ENCODE measurements at places on chromosomes 16 and 17.
A peak's percentile ranks its signal among the peaks of the same experiment; 100 is the strongest.

GRCh38 chr17:43832976-43833829, at the start of gene MPP3:
MPP3 (minus strand) TSS chr17:43833146; CDS start chr17:43831906, 1,240 bp downstream.
- peak; percentile 48 for DNase-seq

DNA sequence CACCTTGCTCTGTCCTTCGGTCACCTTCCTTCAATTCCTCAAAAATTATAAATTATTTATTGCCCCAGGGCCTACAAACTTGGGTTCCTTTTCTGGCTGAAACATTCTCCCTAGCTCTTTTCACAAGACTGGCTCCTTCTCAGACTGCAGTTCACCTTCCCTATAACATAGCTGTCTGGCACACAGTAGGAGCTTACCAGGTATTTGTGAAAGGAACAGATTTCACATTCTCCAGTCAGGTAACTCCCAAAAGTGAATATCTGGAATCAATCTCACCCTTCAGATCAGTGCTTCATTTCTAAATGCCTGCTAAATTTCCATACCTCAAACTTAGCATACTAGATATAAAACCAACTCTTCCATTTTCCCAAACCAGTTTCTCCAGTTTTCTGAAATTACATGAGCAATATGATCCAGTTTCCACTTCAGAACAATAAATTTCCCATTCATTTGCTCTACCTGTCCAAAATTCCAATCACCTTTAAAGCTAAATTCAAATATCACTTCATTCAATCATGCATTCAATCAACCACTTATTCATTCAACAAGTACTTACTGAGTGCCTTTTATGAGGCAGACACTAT, 6.1 kb downstream of the RFFL start:
- no peak for DNase-seq

- peak; percentile 64 for DNase-seq
Measured at GRCh38 chr16:80948886-80949493, 57.7 kb downstream of the CMC2 start.

GRCh38 chr16:75138636-75139035, 9.7 kb upstream of the ZFP1 start:
- DNase-seq, result peak; percentile 16

DNA sequence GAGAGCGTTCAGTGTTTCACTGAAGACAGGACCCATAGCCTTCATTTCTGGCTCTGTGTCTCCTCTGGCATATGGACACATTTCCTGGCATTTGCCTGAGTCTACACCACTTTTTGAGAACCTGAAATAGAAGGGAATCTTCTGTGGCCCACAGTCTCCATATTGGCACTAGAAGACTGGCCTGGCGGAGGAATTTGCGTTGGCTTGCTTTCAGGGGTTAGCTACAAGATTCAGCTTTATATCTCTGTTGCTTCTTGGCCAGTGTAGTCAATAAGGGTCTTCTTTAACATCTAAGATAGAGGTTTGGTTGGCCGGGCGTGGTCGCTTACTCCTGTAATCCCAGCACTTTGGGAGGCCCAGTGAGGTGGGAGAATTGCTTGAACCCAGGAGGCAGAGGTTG, 12.8 kb upstream of the CLEC18C start:
- no peak for DNase-seq

DNA sequence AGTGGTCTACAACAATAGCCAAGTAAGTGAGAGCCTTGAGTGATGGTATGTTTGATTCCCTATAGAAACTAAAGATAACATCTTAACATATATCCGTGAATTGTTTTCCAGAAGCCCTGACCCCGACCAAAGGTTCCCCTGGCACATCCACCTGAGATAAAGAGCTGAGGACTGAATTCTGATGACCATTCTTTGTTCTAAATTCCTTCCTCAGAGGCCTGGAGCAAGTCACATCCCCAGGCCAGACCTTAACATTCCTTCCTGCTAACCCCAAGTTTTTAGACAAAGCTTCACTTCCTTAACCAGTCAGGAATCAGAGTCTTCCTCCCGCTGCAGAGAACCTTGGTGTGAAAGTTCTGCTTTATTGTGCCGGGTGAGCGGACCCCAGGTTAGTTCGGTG, 83.3 kb downstream of the PMP22 start:
- no peak for DNase-seq

- no peak for DNase-seq
Measured at GRCh38 chr17:3888343-3889171, 4.3 kb downstream of the CAMKK1 start.

GRCh38 chr17:64240261-64240740, 22.8 kb downstream of the TEX2 start:
- no peak for DNase-seq

DNA sequence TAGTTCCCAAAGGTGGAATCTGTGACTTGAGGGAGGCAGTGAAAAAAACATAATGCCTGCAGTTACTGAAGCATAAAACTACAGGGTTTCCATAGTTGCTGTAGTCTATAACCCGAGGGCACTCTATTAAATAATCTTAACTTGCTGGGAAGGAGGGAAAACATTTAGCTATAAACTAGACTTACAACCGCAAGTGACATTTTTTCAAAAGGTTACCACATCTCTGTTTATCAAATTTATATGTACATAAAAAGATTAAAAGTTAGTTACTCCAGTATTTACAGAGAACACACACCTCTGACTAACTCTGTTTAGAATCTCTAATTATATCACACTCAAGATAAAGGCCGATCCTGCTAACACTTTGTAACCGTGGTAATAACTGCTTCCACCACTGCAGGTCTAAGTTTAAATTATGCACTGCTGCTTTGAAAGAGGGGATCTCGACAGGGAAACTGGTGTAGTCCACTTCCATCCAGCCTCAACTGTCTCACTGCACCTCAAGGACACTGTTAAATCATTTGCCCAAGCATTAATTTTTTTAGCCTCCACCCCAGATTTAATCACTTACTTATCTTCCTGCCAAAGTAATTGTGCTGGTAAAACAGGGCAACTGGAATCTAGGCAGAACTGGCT, 14.6 kb downstream of the KCNJ16 start:
- no peak for DNase-seq

DNA sequence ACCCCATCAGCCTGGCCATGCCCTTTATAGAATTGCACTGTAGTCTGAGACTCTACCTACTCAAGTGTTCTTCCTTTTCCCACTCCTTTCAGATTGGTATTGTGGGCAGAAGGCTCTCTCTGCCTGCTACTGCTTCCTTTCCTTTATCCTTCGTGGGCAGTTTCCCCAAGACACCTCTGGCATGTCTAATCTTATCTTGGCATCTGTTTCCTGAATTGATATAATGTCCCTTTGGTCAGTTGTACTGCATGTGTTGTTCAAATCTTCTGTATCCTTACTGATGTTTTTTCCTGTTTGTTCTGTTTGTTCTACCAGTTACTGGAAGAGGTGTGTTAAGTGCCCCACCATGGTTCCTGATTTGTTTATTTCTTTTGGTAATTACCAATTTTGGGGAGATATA, 29.5 kb upstream of the MSI2 start:
- DNase-seq, result peak; percentile 30

DNA sequence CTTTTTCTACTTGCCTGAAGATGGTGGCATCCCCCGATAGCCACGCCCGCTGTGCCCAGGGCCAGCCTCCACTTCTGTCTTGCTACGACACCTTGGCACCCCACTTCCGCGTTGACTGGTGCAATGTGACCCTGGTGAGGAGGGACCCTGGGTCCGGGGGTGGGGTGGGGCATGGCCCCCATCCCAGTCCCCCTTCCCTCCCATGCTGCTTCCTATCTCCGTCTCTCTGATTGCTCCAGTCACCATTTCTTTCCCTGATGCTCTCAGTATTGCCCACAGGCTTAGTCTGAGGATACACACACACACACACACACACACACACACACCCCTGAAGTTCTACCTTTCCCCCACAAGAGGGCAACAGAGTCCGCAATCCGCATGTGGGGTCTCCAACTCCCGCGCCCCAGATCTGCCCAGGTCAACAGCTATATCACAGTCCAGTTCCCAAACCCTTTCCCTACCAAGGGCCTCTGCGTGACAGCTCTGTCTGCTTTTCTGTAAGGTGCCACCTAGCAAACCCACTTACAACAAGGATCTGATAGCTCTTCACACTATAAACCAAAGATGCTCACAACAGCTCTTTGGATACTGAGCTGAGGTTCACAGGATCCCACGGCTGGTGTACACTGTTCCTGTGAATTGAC, 3.4 kb downstream of the SGCA start:
- DNase-seq, result peak; percentile 67

DNA sequence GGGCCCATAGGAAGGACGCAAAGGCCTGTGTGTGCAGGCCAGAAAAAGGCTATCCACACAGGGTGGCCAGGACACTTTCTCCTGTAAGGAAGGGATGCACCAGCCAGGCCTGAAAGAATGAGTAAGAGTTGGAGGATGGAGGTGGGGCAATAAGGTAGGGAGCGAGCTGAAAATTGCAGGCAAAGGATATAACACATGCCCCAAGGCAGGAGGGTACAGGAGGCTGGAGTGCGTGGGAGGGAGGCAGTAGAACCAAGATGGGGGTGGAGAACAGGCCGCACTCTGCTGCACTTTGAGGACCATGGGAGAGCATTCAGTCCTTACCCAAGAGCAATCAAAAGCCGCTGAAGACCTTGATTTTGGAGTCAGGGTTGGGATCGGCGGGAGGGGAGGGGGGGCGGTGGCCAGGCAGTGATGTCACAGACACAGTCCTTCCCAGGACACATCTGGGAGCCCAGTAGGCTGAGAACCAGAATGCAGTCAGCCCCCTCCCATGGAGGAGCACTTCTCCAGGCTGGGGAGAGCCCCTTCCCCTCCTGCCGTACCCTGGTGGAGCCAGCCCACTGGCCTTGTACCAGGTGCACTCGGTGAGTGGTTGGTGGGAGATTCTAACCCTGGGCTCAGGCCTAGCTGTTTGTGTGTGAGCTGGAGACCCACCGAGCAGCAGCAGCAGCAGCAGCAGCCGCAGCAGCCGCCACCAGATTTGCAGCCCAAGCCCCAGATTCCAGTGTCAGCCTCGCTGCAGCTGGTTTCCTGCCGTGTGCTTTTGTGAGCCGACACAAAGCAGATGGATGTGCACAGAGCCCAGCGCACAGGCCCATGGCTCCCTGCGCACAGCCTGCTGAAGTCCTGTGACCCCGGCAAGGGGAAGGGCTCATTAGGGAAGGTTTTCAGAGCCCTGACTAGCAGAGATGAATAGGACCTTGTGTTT, 17.5 kb downstream of the ANKRD40 start:
- peak; percentile 23 for DNase-seq

GRCh38 chr16:84838383-84838948, 18.7 kb downstream of the CRISPLD2 start:
- no peak for DNase-seq

DNA sequence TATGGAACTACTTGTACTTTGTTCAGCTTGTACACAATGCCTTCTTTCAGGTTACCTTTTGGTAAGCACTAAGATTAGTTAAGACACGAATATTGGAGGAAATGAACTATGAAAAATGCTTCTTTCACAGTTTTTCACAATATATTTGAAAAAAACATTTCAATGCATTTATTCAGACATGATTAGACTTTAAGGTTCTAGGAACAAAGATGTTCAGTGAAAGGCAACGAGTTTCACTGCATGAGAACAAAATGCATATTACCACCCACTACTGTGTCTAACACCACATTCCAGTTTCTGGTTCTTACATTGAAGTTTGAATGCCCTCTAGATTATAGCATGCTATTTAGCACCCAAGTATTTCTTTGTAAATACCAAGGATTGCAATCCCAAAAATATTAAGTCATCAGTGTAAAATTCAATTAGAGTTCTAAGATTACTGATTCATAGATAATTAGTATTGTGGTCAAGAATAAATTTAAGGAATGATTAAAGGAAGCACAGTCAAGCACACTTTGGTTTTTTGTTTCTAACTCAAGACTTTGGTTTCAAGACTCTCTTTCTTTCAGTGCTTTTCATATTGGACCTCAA, 261.7 kb downstream of the CEP112 start:
- no peak for DNase-seq

- DNase-seq, result no peak
Measured at GRCh38 chr17:72667096-72668063, 425.1 kb downstream of the SLC39A11 start.

GRCh38 chr16:52781005-52781630, 234.2 kb upstream of the TOX3 start:
- no peak for DNase-seq

DNA sequence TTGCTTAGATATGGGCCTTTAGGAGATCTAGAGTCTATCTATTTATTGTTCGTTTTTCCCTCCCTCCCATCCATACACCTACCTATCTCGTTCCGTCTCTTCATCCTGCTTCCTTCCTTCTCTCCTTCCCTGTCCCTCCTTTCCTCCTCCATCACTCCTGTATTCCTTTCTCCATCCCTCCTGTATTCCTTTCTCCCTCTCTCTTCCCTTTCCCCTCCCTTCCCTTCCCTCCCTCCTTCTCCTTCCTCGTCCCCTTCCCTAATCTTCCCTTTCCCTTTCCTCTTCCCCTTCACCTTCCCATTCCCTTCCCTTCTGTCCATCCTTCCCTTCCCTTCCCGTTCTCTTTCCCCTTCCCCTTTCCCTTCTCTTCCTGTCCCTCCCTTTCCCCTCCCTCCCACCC, 10.6 kb downstream of the GP2 start:
- no peak for DNase-seq

- DNase-seq, result no peak
Measured at GRCh38 chr16:648071-648780, 939 bp upstream of the WDR90 start.

DNA sequence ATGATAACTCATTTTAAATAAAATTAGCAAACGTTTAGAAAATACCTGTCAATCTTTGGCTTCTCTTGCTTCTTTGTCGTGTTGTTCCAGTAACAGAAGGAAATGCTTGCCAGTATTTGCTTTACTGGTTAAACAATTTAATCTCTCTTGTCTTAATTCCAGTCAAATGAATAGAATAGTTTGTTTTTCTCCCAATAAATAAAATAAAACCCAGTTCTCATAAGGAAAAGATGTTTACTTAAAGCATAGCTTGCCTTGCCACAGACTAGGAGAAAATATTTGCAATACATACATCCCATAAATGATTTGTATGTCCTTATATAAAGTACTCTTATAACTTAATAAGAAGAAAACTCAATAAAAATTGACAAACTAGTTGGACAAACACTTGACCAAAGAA, 43.9 kb upstream of the TEKT3 start:
- no peak for DNase-seq

DNA sequence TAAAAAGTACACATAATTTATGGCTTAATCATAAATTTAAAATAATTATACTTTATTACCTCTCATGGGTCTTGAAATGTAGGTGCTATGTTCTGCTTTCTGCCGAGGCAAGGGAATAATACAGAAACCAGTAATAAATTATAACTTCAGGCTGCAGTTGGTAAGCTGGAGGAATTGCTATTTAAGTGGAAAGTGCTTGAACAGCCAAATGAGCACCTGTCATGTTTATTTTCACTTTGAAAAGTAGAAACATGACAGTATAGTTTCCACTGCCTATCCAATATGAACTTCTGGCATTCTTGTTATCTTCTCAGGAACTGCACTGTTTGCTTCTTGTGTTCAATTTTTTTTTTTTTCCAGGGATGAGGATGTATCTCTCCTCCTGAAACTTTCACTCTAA, 146.0 kb downstream of the FTO start:
- no peak for DNase-seq

- DNase-seq, result no peak
Measured at GRCh38 chr17:1744551-1745512, 2.2 kb downstream of the SERPINF2 start.

DNA sequence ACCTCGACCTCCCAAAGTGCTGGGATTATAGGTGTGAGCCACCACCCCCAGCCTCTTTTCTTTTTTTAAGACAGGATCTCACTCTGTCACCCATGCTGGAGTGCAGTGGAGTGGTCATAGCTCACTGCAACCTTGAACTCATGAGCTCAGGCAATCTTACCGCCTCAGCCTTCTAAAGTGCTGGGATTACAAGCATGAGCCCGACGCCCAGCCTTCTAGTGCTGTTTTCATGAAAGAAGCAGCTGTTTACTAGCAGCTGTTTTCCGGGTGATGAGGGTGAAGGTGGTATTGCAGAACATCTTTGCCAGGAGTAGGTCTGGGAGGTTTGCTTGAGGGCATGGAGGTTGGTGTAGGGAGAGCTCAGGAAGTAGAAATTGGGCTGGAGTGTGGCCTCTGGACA, 2.0 kb downstream of the ADCY7 start:
- no peak for DNase-seq

All from endothelial cell (in vitro differentiated cells).